ENCODE measurements at places on chromosomes 3 and 15.

GRCh38 chr3:51711352-51712037 is 4.6 kb downstream of the GRM2 start:
- DNase-seq: no peak

DNA sequence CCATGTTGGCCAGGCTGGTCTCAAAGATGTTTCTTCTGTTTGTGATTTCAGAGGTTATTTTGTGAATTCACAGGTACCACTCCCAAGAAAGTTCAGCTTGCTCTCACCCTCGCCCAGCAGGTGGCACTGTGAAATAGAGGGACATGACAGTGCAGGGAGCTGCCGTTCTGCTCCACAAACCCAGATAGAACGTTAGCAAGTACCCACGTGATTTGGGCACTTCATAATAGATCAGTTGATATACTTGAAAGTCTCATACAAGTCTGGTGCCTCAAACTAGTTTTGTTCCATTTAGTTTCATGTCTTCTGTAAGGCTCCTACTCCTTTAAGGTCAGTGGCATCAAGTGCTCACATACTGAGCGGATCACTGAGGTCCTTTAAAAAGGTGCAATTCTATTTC is 45.5 kb downstream of the FILIP1L start:
- DNase-seq: peak; percentile 74

DNA sequence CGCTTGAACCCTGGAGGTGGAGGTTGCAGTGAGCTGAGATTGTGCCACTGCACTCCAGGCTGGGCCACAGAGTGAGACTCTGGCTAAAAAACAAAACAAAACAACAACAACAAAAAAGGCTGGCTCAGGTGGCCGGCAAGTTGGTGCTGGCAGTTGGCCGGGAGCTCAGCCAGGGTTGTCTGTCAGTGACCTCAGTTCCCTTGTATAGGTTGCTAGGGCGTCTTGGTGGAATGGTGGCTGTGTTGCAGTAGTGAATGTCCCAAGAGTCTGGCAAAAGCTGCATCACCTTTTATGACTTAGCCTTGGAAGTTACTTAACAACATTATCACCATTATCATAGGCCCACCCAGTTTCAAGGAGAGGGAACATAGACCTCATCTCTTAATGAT is 40.6 kb downstream of the ASB7 start:
- no peak for DNase-seq

DNA sequence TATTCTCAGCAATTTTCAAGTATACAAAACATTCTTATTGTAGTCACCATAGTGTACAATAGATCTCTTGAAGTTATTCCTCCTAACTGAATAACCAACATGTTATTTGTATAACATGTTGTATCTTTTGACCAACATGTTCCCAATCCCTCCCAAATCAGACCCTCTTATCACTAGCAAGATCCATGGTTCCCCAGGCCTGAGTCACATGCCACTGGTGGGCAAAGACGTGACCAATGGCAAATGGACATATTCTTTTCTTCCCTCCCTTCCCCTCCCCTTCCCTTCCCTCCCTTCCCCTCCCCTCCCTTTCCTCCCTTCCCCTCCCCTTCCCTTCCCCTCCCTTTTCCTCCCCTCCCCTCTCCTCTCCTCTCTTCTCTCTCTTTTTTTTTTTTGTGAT is 45.4 kb downstream of the AMOTL2 start:
- DNase-seq: no peak

DNA sequence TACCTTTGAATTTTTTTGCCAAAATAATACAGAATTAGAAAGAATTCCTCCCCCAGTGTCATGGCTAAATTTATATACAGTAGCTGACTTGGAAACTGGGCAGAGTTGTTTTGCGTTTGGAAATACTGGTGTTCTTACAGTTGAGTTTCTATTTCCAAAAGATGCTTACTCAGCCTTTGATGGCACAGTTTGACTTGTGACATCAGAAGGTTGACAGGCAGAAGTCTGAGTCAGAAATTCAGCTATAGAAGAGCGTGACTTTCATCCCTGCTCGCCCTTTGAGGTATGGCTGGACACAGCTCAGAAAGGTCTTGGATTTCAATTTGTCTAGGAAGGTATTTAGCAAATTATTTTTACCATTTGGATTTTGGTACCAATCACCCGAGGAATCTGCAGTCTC is 175.8 kb downstream of the VGLL4 start:
- DNase-seq: no peak

DNA sequence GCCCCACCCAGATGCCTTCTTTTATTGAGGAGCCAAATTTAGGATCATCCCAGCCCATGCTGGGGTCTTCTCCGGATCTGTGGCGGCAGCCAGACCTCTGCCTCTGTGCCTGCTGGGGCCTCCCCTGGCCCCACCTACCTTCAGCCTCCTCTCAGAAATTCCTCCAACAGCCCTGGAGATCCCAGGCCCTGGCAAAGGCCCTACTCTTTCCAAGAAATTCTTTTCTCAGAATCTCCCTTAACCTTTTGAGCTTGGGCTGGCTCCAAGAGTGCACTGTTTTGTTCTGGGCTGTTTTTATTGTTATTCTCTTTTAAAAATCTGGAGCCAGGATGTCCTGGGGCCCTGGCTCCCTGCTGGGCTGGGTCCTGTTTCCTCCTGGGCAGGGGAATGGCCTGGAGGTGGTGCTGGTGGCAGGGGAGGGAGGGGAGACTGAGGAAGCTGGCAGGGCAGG is 57.8 kb downstream of the GRIP2 start:
- no peak for DNase-seq

- no peak for DNase-seq
Observed at GRCh38 chr3:107218864-107219269, 158.4 kb upstream of the CCDC54 start.

- DNase-seq: no peak
Observed at GRCh38 chr3:178748874-178749273, 212.6 kb downstream of the KCNMB2 start.
